Stomach (tissue), 19 donors: ENCODE measurements at places on chromosomes 2 and 18. TPM values are rescaled to one million over a fixed set of nuclear protein-coding genes. Genes with fewer than 3 reads are reported as not detected.
A peak's percentile ranks its signal among the peaks of the same experiment; 100 is the strongest.

DNA sequence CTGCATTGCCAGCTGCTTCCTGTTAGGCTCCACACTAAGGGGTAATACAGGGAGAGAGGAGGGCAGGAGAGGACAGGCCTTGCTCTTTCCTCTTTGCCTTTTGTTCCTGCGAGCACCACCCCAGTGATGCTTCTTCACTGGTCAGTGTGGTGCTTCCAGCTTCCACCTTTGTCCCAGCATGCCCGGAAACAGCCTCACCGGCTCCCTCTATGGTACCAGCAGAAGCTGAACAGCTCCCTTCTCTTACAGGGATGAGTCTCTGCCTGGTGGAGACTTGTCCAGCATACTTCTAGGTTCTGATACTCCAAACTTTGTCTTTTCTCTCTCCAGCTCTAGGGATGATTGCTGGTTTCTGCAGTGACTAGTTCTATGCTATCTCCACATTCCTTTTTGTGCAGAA lies 413.3 kb downstream of the TSN start:
- no peak for DNase-seq
- H3K27me3 ChIP-seq, result no peaks in the 10 kb centered on the region
- no peak overlapping the region for H3K4me3 ChIP-seq
- H3K4me1 ChIP-seq, result no peaks in the 10 kb centered on the region

Gene TRIM43
- not detected for total RNA-seq

- H3K4me1 ChIP-seq, result peaks cover 4% of the 10 kb centered on the region
- no peak overlapping the region for H3K4me3 ChIP-seq
- no peak overlapping the region for H3K27ac ChIP-seq
Observed at GRCh38 chr18:22936515-22936914, 3.4 kb downstream of the RBBP8 start.

GRCh38 chr2:10454505-10454904 lies 6.4 kb upstream of the ODC1 start:
- H3K36me3 ChIP-seq, result no peaks in the 10 kb centered on the region
- H3K27ac ChIP-seq, result peak overlapping the region; percentile 50
- H3K4me1 ChIP-seq, result peaks cover 65% of the 10 kb centered on the region
- DNase-seq, result peak; percentile 55
- H3K27me3 ChIP-seq, result no peaks in the 10 kb centered on the region
- no peak overlapping the region for H3K4me3 ChIP-seq

GRCh38 chr2:13522917-13523821 lies 806.4 kb downstream of the TRIB2 start:
- peak; percentile 82 for DNase-seq
- no peak overlapping the region for H3K4me3 ChIP-seq
- peak overlapping the region; percentile 93 for H3K27ac ChIP-seq
- peaks cover 5% of the 10 kb centered on the region for H3K4me1 ChIP-seq
- no peaks in the 10 kb centered on the region for H3K36me3 ChIP-seq

Gene ERBB4
- total RNA-seq, result not detected

DNA sequence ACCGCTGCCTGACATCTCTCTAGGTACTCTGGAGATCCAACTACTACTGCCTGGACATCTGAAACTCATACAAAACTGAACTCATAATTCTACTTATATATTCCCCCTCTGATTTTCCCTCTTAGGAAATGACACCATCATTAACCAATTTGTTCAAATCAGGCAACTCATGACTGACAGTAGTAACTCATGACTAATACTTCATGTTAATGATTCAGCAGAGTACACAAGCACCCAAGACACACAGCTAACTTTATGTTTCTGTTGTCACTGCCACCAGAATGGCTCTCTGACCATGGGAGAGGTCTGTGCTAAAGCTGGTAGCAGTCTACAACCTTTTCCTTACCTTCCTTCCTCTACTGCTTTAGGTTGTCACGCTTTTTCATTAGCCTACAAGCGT lies 91.1 kb downstream of the ITSN2 start:
- H3K4me1 ChIP-seq, result no peaks in the 10 kb centered on the region
- H3K36me3 ChIP-seq, result peaks cover 13% of the 10 kb centered on the region
- DNase-seq, result no peak
- no peaks in the 10 kb centered on the region for H3K27me3 ChIP-seq
- no peak overlapping the region for H3K4me3 ChIP-seq

- no peak overlapping the region for H3K4me3 ChIP-seq
- no peak for DNase-seq
- H3K27me3 ChIP-seq, result no peaks in the 10 kb centered on the region
- no peaks in the 10 kb centered on the region for H3K4me1 ChIP-seq
- H3K27ac ChIP-seq, result no peak overlapping the region
Observed at GRCh38 chr2:116456429-116456828, 1358.1 kb upstream of the DDX18 start.

- H3K27ac ChIP-seq, result no peak overlapping the region
- no peaks in the 10 kb centered on the region for H3K27me3 ChIP-seq
- no peak for DNase-seq
- peaks cover 6% of the 10 kb centered on the region for H3K4me1 ChIP-seq
Observed at GRCh38 chr2:54952978-54953456, 97.2 kb downstream of the RTN4 start.

Gene MXD1
- 26.8 TPM for total RNA-seq

DNA sequence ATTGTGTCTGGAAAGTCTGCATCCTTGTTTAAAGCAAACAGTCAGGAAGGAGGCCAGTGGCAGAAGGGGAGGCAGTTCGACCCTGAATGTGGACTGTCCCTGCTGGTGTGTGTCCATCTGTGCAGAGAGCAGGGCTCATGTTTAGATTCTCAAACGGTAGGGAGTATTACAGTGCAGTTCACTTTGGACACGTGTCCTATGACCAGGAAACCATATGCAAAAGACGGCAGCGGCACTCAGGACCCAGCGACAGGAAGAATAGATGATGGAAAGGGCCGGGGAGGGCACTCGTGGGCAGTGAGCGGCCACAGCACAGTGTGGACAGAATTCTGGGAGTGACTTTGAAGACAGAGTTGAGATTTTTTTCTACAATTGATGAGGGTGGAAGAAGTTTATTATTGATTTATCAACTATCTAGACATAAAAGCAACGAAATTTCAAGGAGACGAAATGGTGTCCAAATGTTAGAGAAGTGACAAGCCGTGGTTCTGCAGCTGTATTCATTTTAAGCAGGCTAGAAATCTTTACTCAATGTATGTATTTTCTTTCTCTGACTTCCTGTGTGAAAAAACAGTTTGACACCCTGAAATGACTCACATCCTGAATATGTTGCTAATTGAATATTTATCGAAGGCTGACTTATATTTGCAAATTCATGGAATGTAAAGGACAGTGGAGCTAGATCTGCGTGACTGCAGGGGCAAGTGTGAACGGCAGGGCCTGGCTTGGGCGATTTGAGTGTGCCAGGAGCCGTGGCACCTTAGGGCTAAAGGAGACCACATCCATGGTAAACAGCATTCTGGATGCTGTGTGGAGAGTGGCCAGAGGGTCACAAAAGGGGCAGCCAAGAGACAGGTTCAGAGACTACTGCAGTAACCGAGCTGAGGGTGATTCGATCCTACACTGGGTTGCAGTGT lies 214.2 kb downstream of the PTGR3 start:
- H3K36me3 ChIP-seq, result no peaks in the 10 kb centered on the region
- no peaks in the 10 kb centered on the region for H3K27me3 ChIP-seq
- DNase-seq, result no peak
- H3K27ac ChIP-seq, result peak overlapping the region; percentile 57
- H3K4me3 ChIP-seq, result no peak overlapping the region

Gene MAP2
- 14.5 TPM for total RNA-seq

- no peak overlapping the region for H3K4me3 ChIP-seq
- no peaks in the 10 kb centered on the region for H3K27me3 ChIP-seq
- no peaks in the 10 kb centered on the region for H3K36me3 ChIP-seq
- H3K4me1 ChIP-seq, result peaks cover 4% of the 10 kb centered on the region
- no peak overlapping the region for H3K27ac ChIP-seq
Observed at GRCh38 chr2:226578373-226578772, 221.2 kb downstream of the IRS1 start.

- no peak overlapping the region for H3K4me3 ChIP-seq
- no peak for DNase-seq
- H3K27me3 ChIP-seq, result no peaks in the 10 kb centered on the region
- no peak overlapping the region for H3K27ac ChIP-seq
- peaks cover 4% of the 10 kb centered on the region for H3K4me1 ChIP-seq
Observed at GRCh38 chr2:111624411-111625156, 259.4 kb downstream of the ANAPC1 start.

DNA sequence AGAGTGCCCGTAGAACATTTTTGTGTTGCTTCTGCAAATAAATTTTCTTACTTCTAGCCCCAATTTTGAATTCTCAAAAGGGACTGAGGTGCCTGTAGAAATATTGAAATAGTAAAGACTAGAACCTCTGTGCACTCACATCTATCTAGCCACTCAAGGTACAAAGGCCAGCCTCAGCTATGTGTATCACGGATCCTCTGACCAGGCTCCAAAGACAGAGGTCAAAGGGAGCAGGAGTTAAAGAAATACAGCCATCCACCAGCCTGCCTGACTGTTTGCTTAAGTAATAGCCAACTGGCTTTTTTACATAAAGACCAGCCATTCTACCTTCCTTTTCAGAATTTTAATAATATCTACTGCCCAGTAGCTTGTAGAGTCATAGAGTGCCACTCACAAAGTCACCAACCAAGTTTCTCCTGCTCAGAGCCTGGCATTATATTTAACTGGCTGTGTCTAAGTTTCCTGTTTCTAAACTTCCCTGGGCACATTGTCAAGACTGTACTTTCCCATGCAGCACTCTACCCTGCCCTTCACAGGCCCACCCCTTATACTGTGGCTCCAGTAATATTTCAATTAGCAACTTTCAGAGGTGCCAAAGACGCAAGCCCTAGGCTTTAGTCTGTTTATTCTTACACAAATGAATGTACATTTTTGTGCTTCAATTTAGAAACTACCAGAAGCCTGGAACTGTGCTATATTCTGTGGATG lies 338.3 kb upstream of the NT5C1B start:
- H3K4me1 ChIP-seq, result no peaks in the 10 kb centered on the region
- peak; percentile 38 for DNase-seq
- no peaks in the 10 kb centered on the region for H3K27me3 ChIP-seq
- H3K4me3 ChIP-seq, result no peak overlapping the region
- H3K36me3 ChIP-seq, result no peaks in the 10 kb centered on the region

Gene GATA6
- total RNA-seq, result 194 TPM

- H3K36me3 ChIP-seq, result no peaks in the 10 kb centered on the region
- H3K27ac ChIP-seq, result no peak overlapping the region
- no peak overlapping the region for H3K4me3 ChIP-seq
- no peaks in the 10 kb centered on the region for H3K27me3 ChIP-seq
- no peaks in the 10 kb centered on the region for H3K4me1 ChIP-seq
- no peak for DNase-seq
Observed at GRCh38 chr2:197633109-197633657, 42.2 kb downstream of the RFTN2 start.

DNA sequence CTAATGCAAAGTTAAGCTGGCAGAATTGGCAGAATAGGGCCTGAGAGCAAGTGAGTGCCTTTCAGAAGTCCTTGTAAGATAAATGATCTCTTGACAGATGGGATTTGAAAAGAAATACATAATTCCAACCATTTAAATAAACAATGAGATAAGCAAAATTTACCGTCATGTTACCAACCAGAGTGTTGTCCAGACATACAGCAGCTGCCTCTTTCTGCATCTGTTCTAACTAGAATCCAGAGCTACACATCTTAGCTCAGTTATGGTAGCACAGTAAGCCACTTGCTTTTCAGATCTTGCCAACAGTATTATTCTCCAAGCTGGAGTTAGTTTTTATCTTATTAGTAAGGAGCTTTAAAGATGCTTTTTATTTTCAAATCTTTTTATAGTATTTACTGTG lies 179.6 kb downstream of the BARD1 start:
- H3K27me3 ChIP-seq, result no peaks in the 10 kb centered on the region
- no peak overlapping the region for H3K27ac ChIP-seq
- H3K4me1 ChIP-seq, result no peaks in the 10 kb centered on the region
- DNase-seq, result peak; percentile 11
- H3K36me3 ChIP-seq, result no peaks in the 10 kb centered on the region

Gene CBLN2
- total RNA-seq, result 1.5 TPM

GRCh38 chr2:123453046-123453700 lies 571.9 kb upstream of the CNTNAP5 start:
- no peak overlapping the region for H3K4me3 ChIP-seq
- H3K36me3 ChIP-seq, result no peaks in the 10 kb centered on the region
- no peak for DNase-seq
- no peak overlapping the region for H3K27ac ChIP-seq
- H3K27me3 ChIP-seq, result no peaks in the 10 kb centered on the region

DNA sequence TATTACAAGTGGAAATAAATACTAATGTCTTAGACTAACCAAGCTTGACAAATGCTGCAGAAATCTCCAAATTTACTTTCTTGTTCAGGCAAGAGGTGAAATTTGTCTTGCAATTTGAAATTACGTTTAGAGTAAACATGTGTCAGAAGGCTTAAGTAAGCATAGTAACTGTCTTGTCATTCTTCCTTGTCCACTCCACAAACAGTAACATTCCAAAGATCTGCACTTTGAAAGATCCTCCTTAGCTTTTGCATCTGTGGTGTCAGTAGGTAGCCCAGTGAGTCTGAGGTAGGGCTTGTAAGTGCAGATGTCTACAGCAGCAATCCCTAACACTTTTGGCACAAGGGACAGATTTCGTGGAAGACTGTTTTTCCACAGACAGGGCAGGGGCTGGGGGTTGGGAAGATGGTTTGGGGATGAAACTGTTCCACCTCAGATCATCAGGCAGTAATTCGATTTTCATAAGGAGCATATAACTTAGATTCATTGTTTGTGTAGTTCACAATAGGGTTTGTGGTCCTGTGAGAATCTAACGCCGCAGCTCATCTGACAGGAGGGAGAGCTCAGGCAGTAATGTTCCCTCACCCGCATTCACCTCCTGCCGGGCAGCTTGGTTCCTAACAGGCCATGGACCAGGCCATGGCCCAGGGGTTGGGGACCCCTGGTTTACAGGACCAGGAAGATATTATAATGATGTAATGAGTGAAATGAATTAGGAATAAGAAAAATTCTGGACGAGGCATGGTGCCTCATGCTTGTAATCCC lies 18.6 kb downstream of the RASGRP3 start:
- no peaks in the 10 kb centered on the region for H3K27me3 ChIP-seq
- H3K27ac ChIP-seq, result no peak overlapping the region
- H3K4me1 ChIP-seq, result peaks cover 31% of the 10 kb centered on the region
- DNase-seq, result no peak

Gene TSPYL6
- not detected for total RNA-seq

GRCh38 chr2:213086571-213086970 lies 64.8 kb downstream of the IKZF2 start:
- DNase-seq, result no peak
- peaks cover 1% of the 10 kb centered on the region for H3K4me1 ChIP-seq
- no peaks in the 10 kb centered on the region for H3K36me3 ChIP-seq
- H3K27ac ChIP-seq, result no peak overlapping the region

GRCh38 chr2:200054681-200055468 lies 99.5 kb downstream of the MAIP1 start:
- no peaks in the 10 kb centered on the region for H3K4me1 ChIP-seq
- H3K4me3 ChIP-seq, result no peak overlapping the region
- H3K27me3 ChIP-seq, result no peaks in the 10 kb centered on the region
- H3K36me3 ChIP-seq, result no peaks in the 10 kb centered on the region
- no peak for DNase-seq
- no peak overlapping the region for H3K27ac ChIP-seq
